ENCODE measurements at places on chromosomes 2 and 18. TPM values are rescaled to one million over a fixed set of nuclear protein-coding genes. Genes with fewer than 3 reads are reported as not detected.

DNA sequence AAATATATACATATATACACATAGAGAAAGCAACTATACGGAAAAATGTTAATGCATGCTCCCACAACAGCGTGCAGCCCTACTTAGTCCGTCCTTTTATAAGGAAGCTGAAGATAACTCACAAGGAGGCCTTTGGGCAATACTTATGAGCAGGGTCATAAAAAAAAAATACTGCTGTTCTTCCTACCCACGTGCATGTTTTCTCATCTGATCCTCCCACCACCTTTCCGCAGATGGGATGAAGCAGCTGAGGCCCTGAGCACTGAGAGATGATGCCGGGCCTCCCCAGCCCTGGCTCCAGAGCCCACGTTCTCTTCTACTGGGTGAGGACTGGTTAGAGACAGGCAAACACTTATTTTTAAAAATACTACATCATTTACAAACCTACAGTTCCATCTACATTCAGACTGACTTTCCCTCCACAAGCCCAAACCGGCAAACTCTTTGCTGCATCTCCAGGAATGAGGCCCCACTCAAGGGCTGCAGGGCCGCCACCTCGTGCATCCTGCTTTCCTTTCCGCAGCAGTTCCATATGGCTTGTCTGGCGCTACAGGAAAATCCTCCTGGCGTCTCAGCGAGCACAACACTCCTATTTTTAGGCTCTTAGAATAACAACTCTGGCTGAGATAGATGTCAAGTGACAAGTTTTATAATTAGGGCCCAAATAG, 41.6 kb downstream of the TBC1D8 start:
- DNase-seq, result no peak

DNA sequence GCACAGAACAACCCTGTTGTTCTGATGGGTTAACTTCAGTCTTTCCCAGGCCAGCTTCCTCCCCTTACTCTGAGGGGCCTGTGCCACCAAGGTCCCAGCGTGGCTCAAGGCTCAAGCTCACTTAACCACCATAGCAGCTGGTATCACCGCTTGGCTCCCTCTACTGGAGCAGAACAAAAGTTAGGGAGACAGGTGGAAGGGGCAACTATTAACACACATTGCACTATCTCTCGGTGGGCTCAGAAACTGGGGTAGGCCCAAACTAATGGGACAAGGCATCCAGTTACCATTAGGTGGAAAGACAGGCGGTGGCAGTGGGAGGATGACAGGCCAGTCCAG, 88.7 kb upstream of the ATL2 start:
- DNase-seq, result no peak

- peak; percentile 12 for DNase-seq
Measured at GRCh38 chr2:123040506-123040905, 984.6 kb upstream of the CNTNAP5 start.

Gene EGR4
- total RNA-seq, result not detected

Data from foreskin keratinocyte (primary cell).